NCI-H1092 treated with DMSO at 0.1 percent for 48 hours (cell line): ENCODE measurements at places on chromosomes 3 and 15.

DNA sequence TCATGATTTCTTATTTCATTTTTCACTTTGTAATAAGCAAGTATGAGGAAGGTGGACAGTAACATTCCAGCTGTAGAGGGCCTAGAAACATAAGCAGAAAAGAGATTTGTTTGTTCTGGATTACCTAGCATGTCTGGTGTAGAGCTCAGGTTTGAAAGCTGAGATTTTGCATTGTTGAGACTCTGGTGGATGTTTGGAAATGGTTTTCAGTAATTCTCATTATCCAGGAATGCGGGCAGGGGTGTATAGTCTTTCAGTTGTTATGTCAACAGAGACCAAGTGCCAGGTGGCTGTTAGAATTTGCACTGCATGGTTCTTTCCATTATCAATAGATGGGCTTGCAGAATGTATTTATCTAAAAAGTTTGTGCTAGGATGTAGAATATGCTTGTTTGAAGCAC lies 10.9 kb downstream of the GPD1L start:
- no peak for DNase-seq

- no peak for DNase-seq
Observed at GRCh38 chr15:89093509-89093908, 5.3 kb downstream of the ABHD2 start.

GRCh38 chr15:78263907-78264303 lies 457 bp upstream of the DNAJA4 start:
- DNase-seq, result no peak

- no peak for DNase-seq
Observed at GRCh38 chr15:55007561-55007960, 189.2 kb downstream of the RSL24D1 start.

DNA sequence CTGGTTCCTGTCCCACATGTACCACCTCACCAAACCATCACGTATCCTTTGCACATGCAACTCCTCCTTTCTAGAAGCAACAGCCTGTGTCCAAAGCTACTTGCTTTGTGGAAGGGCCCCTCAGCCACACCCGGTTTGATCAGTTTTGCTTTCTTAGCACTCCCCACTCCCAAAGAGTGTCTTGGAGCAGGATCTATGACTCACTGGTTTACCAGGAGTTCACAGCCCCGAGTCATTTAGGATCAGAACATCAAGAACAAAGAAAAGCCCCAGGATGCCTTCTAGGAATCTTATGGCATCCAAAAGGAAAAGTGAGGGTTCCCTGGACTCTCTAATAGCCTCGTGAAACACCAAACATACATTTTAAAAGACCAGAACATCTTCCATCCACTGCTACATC lies 50.7 kb upstream of the IGF1R start:
- DNase-seq, result no peak

DNA sequence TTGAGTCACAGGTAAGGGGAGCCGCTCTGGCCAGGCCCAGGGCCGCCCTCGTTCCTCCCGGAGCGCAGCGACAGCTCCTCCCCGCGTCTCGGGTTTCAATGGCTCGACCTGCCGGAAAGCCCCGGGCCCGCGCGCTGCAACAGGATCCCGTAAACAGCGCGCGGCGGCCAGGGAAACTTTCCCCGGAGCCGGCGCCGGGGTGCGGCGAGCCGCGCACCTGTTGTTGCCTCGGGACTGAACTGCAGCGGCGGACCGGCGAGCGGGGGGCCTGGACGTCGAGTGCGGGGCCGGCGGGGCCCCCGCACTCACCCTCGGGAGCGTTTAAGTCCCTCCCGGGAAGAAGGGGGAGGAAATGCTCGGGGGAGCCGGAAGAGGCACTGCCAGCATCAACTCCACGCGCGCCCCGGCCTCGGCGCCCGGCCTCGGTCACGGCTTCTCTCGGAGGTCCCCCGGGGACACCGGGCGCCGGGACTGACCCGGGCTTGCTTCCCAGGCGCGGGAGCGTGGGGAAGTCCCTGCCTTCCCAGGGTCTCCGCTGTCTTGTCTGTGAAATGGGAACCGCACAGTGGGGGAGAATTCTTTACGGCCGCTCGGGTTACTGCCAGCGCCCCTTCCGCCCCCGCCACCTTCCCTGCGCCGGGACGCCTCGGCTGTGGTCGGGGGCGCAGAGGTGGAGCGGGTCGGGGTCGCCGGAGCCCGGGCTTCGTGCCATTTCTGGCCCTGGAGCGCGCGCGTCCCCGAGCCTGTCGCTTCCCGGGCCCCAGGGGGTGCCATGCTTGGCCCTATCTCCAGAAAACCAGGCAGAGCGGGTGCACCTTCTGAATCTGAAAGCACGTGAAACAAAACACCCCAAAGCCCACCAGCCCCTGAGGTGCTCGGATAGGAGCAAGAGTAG lies 7.5 kb upstream of the PGPEP1L start:
- DNase-seq, result peak; percentile 19

GRCh38 chr3:44100298-44100695 lies 141.4 kb upstream of the TOPAZ1 start:
- no peak for DNase-seq

DNA sequence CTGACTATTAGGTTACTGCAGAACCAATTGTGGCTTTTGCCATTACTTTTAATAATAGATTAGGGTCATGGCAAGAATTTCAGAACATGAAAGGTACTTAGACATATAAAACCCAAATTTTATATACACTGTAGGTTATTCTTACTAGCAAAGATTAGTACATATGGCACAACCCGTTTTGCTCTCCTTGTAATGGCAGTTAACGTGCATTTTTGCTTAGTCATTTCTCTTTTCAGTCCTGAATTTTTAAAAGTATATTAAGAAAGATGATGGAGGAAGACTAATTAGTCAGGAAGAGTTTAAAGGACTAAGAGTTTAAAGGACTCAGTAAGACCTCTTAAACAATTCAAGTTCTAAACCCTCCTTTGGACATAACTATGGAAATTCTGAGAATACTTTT lies 114.0 kb downstream of the PEAK1 start:
- no peak for DNase-seq

- DNase-seq, result no peak
Observed at GRCh38 chr3:112958811-112959560, 15.9 kb downstream of the CD200R1 start.

DNA sequence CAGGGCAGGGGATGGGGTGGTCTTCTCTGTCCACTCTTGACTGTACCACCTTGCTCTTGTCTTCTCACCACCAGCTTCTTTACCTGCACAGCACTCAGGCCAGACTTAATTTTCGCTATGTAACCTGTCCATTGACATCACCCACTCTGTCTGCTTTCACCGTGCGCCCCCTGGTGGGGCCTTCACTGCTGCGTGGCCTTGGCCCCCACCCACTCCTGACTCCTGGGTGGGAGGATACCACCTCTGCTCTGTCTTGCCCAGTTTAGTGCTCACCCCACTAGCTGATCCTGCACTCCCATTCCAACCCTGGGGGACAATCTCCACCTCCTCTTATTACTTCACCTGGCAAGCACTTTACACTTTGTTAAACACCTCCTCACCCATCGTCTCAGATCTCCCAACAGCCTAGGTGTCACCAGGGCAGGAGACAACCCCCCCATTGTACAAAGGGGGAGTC lies 17.7 kb downstream of the PTH1R start:
- peak; percentile 17 for DNase-seq
